ENCODE measurements at places on chromosomes 1 and 21.

GRCh38 chr1:9490605-9491339 lies 48.5 kb upstream of the SLC25A33 start:
- DNase-seq, result peak; percentile 79

DNA sequence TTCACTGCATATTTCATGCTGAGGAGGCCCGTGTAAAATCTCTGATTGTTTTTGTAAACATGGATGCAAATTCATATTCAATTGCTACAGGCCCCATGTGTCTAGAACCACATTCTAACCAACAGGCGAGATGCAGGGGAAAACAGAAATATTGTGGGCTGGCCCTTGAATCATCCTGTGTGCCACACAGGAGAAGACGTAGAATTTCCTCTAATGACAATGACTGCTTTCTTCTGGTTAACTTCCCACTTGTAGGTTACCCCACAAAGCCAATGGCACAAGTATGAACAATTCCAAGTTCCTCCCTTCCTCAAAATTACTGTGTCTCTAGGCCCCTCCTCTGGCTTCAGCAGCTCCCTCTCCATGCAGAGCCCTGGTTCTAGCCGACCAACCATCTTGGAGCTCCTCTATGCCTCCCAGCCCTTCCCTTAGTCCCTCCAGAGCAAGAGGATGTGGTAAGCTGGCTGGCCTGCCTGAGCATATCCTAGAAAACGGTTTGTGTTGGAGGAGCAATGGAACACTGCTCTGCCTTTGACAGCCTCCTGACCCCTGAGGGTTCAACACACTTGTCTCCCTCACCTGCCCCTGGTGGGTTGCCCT lies 205.2 kb downstream of the HS2ST1 start:
- no peak for DNase-seq

- no peak for DNase-seq
Observed at GRCh38 chr1:246893191-246893939, 38.4 kb downstream of the AHCTF1 start.

DNA sequence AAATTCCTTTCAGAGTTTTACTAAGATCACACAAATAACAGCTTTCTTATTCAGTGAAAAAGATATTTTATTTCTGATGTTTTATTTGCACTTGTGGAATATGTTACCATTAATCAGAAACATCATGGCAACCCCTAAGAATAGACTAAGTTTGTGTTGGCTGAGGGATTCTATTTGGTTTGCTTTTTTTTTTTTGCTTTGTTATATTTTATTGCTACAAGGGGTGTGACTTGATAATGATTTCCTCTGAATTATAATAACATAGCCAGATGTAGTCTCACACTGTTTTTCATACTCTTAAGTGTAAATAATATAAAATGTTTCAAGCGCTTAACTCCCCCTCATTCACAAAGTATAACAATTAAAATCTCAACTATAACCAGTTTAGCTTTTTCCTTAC lies 20.0 kb downstream of the GLRX2 start:
- DNase-seq, result no peak

DNA sequence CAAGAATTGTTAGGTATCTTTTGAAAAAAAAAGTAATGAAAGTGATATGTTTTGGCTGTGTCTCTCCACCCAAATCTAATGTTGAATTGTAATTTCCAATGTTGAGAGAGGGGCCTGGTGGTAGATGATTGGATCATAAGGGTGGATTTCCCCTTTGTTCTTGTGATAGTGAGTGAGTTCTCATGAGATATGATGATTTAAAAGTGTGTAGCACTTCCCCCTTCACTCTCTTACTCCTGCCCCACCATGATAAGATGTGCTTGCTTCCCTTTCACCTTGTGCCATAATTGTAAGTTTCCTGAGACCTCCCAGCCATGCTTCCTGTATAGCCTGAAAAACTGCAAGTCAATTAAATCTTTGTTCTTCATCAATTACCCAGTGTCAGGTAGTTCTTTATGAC lies 70.7 kb downstream of the XCL2 start:
- no peak for DNase-seq

Measured in T-helper 2 cell (primary cell).